Mammary epithelial cell (primary cell): ENCODE measurements at places on chromosomes 12 and 14.

DNA sequence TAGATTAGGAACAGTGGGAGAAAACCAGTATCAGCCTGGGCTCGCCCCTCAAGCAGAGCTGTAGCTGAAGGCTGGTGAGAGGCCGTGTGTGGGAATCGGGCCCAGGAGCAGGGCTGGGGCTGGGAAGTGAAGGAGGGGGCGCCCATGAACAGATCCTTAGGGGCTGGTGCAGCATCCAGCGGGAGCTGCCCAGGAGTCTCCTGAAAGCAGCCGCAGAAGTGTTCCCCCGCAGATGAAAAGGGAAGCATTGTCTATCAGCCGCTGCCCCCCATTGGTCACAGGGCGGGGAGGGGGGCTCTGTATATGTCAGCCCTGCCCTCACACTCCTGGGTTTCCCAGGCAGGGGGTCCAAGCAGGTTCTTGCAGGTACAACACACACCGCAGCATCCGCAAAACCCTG lies 15.6 kb upstream of the RFLNA start:
- no peak for DNase-seq

DNA sequence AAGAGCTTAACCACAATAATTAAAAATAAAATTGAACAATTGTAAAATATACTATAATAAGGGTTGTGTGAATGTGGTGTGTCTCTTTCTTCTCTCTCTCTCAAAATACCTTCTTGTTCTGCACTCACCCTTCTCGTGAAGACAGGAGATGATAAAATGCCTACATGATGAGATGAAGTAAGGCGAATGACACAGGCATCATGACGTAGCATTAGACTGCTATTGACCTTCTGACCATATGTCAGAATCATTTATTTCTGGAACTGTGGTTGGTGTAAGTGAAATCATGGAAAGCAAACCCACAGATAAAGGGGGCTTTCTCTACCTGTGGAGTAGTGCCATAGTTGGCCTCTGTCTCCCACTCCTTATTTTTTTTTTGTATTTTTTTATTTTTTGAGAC lies 37.8 kb upstream of the NUAK1 start:
- DNase-seq = no peak

GRCh38 chr12:109162551-109162950 lies 46.2 kb downstream of the ACACB start:
- DNase-seq = no peak

GRCh38 chr12:101501410-101501995 lies 26.4 kb downstream of the SPIC start:
- DNase-seq = no peak

GRCh38 chr14:55180434-55180833 lies 11.0 kb downstream of the DLGAP5 start:
- peak; percentile 14 for DNase-seq

DNA sequence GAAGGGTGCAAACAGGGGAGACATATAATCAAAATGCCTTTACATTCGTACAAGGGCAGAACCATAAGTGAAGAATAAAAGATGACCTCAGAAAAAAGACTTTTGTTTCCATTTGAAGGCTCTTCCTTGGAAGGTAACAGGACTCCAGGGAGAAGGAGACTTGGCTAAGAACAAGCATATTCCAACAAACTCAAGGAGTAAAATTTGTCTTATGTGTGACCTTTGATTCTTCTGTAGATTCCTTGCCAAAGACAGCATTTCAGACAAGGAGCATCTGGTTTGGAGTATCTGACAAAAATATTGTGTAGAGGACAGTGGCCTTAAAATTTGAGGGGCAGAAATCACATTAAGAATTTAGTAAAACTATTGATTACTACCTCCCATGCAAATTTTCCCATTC lies 991.9 kb downstream of the FLRT2 start:
- no peak for DNase-seq

GRCh38 chr14:64639340-64639821 lies 64.8 kb upstream of the PLEKHG3 start:
- DNase-seq = peak; percentile 73

DNA sequence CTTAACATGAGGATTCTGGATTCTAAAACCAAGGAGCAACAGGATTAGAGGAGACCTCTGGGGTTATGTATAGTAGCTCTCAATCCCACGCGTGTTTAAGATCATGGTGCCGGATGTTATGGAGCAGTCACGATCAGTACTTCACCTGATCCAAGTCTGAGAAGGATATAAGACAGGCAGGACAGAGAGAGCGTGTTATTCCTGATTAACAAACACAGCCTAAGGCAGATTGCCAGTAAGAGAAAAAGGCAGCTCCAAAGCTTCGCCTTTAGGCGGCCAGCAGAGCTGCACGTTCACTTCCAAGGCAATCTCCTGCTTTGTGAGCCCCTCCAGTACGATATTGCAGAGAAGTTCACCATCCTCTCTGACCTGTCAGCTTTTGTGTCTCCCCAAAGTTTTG lies 5.5 kb downstream of the SETD3 start:
- no peak for DNase-seq

GRCh38 chr14:24427537-24428508 lies 1.6 kb downstream of the CBLN3 start:
- DNase-seq = no peak

DNA sequence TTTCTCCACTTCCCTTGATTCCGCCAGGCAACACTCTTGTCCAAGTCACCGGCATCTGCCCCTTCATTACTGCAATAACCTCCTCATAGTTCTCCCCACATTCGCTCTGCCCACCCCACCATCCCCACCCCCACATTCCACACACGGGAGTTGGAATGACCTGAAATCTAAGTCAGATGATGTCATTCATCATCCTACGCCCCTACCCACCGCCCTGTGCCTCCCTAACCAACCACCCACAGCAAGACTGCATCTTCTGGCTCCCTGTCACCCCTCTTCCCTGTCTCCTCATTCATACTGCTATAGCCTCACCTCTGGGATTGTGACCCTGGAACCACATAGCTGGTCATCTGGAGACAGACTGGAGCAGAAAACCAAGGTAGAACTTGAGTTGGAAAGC lies 7.9 kb upstream of the PWP1 start:
- DNase-seq = no peak

DNA sequence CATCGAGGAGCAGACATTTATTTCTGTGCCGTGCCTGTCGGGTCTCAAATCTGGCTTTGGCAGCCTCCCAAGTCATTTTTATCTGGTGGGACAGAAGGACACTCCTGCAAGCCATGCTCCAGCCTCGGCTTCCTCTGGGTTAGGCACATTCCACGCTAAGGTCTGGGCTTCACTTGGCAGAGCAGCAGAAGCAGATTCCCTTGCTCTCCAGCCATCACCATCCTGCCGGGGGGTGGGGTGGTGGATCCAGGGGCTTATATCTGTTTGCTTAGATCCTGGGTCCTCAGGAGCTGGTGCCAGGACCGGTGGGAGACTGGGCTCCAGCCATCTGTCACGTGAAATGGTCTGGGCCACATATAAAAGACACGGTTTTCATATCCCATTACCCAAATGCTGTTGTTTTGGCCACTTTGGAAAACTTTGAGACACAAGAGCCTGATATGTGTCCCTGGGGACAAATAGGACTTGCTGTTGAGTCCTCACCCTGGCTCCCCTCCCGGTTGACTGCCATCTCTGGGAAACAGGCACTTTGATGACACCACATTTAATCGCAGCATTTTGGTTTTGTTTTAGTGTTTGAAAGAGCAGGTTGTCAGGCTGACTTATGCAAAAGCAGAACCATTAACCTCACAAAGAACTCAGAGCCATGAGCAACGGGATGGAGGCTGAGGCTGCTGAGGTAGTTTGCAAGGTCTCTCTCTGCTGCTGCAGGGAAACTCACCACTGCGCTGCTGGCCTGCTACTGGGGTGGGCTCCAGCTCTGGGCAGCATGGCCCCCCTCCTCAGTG lies 69.6 kb upstream of the PRMT8 start:
- DNase-seq = no peak

DNA sequence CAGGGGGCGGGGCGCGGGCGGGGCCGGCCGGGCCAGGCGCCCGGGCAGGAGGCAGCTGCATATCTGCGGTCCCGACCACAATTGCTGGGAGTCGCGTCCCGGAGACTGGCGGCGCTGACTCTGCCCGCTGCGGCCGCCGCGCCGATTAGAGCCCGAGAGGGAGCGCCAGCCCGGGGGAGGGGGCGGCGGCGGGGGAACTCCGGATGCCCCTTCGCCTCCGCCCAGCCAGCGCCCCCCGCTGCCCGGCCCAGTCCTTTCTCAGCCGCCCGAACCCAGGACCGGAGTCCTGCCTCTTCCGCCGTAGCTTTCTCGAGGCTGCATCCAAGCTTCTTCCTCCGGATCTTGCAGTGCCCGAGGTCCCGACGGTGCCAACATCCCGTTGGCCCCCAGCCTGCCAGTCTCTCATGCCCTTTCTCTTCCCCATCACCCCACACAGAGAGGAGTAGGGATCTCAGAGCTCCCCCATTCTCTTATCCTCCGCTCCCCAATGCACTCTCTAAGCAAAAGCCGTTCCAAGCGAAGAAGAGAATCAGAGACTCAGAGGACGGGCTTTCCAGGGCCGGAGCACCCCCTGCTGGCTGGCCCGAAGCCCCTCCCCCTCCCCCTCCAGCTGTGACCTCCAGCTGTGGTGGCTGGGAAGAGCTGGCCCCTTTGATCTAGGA lies 8.8 kb upstream of the SP7 start:
- peak; percentile 58 for DNase-seq

GRCh38 chr12:42652048-42652447 lies 62.5 kb upstream of the PRICKLE1 start:
- peak; percentile 53 for DNase-seq

DNA sequence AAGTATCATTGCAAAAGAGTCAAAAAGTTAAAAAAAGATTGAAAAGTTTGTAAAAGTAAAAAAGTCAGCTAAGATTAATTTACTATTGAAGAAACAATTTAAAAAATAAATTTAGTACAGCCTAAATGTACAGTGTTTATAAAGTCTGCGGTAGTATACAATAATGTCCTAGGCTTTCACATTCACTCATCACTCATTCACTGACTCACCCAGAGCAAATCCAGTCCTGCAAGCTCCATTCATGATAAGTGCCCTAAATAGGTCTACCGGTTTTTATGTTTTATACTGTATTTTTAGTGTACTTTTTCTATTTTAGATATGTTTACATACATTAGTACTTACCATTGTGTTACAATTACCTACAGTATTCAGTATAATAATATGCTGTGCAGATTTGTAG lies 43.9 kb upstream of the ABCC9 start:
- DNase-seq = no peak

DNA sequence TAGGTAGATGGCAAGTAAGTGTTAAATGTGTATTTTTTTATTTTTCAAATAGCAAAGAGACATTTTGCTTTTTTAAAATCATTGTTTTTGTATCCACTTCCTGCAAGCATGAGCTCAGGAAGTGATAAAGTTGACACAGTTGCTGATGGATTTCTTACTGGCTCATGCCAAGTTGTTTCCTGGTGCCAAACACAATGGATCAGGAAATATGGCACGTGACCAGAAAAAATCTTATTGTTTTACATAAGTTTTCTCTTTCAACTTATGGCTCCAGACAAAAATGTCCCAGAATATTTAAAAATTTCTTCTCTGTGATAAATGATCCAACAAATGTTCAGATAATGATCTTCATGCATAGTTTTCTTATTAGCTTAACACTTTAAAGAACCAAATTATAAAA lies 1279.1 kb upstream of the FLRT2 start:
- DNase-seq = no peak

- DNase-seq = peak; percentile 22
Observed at GRCh38 chr12:23729359-23729758, 220.1 kb downstream of the SOX5 start.

DNA sequence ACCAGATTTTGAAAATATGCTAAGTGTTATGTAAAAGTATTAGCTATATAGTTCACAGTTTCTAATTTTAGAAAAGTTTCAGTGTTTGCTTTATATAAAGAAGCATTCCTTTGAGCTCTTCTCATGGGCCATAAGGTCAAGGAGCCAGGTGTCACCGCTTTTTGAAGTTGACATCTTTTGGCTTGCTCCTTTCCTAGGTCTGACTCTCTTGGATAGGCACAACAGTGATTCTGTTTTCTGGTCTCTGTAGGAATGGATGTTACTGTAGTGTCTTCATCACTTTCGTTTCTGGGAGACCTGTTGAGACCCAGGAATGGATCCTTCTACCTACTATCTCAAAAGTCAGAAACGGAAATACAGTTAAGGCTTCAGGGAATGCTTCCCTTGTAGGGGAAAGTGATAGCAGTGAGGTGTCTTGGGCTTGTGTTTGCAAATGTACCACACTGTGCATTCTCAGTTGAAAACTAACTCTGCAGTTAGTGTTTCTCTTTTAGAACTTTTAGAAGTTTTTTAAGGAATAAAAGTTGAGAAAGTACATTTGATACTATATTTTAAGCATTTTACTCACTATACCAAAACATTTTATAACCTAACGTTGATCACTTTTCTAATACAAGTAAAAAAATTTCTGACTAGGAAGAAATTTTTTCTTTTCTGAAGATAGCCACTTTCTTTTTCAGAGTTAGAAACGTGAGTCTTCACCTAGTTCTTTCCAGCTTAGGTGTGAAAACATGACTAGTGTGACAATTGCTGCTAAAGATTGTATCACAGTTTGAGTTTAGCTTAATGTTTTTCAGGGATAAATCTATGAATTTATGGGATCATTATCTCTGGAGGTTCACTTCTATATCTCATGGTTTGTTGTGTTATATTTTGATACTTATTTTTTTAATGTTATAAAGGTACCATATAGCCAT lies 20.8 kb downstream of the VRK1 start:
- DNase-seq = no peak

DNA sequence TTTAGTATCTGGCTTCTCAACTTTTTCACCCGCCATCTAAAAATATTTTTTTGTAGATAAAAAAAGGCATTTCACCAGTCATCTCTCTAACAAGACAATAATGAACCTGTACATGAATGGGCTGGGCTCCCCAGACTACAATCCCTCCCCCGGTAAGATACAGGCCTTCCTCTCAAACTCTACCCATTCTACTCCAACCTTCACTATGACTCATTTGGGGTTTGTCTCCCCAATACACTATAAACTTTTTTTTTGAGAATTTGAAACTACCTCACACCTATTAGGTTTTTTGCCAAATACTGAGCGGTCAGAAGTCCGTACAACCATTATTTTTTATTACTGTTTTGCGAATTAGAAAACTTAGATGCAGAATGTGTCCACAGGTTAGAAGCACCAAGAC lies 784 bp downstream of the RPL6 start:
- peak; percentile 15 for DNase-seq

- DNase-seq = no peak
Observed at GRCh38 chr14:103740991-103741689, 25.5 kb downstream of the ZFYVE21 start.

DNA sequence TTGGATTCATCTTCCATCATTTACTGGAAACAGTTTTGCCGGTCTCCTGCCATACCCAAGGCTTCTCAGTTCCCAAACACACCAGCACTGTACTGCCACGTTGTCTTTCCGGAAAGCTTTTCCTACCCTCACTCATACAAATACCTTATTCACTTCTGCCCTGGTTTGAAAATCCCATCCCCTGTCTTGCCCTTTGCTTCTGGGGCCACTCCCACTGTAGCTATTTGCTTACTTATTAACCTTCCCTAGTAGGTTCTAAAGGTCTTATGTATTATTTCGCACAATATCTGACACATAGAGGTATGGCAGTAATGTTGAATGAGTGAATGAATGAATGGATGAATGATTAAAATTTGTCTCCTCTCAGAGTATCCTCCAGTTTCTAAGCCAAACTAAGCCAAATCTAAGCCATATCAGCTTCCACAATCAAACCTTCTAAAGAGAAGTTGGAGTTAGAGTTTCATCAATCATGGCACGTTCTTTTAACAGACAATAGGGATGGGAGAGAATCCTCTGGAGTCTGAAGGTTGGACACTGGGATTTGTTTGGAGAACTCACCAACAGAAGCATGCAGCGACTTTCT lies 18.6 kb downstream of the TSPAN8 start:
- no peak for DNase-seq
